COLO829 (cell line): ENCODE measurements at places on chromosomes 13 and 19.
A peak's percentile ranks its signal among the peaks of the same experiment; 100 is the strongest.

DNA sequence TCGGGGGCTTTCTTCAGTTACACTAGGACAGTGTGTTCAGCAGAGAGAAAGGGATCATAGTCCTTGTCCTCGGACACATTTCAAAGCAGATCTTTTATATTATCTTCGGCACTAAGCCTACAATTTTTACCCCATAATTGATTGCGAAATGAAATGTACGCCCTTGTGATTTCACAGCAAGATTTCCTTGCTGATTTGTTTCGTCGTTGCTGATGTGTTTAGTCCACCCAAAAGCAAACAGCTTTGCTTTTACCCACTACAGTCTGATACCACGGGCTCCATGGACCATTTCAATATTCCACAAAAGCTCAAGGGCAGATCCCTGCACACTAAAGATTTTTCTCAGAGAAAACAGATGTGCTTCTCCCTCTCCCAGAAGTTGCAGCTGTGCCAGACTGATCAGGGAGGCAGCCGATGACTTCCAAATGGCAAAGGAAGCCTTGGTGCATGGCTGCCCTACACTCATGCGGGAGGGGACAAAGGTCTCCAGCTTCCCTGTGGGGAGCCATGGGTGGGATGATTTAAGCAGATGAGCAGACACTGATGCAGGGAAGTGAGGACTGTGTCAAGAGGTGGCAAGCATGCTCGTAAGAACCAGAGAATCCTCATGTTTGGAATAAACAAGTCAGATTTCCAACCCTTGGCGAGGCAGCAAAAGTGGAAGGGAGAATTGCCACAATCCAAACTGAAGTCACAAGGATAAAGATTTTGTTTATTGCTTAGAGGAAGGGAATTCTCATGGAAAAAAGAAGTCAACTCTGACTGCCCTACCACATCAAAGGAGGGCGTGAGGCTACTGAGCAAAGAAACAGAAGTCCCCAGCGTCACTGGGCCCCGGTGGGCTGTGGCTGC lies 81.1 kb downstream of the STK24 start:
- DNase-seq = peak; percentile 71

- peak; percentile 89 for DNase-seq
Measured at GRCh38 chr13:47215736-47216135, 318.9 kb upstream of the HTR2A start.

DNA sequence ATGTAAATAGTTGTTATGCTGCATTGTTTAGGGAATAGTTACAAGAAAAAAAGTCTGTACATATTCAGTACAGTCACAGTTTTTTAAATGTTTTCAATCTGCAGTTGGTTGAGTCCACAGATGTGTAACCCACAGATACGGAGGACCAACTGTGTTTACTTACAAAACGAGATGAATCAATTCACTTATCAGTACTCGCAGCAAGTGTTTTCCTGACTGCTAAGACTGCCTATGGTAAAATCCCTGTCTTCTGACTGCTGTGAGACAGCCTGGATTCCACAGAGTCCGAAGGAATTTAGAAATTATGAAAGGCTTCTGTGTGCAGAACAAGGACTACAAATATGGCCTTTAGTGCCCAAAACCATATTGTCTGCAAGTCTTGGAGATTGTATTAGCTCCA lies 45.7 kb upstream of the C1QTNF9 start:
- DNase-seq = peak; percentile 82

DNA sequence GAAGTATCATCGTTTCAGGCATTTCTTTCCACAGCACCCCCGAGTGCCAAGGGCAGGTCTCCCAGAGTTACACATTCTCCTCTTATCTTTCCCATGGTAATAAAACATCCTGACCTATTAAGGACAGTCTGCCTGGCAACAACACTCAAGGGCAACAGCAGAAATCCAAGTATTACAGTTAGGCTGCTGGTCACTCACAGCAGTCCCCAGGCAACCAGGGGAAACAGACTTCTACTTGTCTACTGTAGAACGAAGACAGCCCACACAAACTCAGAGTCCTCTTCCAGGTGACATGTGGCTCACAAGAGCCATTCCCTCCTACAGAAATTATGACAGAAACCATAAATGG lies 24.3 kb downstream of the RCBTB1 start:
- DNase-seq = no peak

DNA sequence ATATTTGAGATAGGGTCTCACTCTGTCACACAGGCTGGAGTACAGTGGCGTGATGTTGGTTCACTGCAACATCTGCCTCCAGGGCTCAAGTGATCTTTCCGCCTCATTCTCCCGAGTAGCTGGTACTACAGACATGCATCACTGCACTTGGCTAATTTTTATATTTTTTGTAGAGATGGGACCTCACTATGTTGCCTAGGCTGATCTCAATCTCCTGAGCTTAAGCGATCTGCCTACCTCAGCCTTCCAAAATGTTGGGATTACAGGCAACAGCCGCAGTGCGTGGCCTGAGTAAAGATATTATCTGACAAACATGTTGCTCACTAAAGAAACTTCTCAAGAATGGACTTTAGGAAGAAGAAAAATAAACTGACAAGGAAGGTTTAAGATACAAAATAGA lies 125.4 kb upstream of the ABCC4 start:
- DNase-seq = no peak

DNA sequence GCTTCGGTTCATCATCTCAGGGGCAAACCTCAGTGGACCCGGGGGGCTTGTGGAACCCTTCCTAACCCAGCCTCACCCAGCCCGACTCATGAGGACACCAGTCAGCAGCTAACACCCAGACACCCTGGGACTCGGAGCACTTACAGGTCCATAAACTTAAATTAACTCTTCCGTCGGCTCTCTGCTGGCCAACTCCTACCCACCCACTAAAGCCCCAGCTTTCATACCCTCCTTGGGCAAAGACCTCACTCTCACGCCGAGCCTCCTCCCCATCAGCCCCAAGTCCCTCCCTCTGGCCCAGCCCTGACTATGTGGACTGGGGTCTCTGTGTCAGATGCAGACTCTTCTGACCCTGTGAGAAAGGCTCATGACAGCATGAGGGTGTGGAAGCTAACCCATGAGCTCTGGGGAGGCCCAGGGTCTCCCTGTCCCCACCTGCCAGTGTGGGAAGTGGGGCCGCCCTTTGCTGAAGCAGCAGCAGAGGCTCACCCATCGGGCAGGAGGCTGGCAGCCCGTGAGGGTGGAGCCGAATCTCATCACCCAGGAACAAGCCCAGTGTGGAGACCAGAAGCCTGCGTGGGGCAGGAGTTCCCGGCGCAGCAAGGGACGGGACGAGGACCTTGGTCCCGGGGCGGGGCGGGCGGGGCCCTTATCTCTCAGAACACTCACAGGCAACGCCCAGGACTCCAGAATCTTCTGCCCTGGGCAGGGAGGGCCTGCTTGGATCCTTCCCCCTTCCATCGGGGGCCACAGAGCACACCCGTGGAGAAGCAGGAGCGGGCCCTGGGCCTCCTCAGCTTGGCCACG lies 19.8 kb downstream of the TCF3 start:
- DNase-seq = no peak

DNA sequence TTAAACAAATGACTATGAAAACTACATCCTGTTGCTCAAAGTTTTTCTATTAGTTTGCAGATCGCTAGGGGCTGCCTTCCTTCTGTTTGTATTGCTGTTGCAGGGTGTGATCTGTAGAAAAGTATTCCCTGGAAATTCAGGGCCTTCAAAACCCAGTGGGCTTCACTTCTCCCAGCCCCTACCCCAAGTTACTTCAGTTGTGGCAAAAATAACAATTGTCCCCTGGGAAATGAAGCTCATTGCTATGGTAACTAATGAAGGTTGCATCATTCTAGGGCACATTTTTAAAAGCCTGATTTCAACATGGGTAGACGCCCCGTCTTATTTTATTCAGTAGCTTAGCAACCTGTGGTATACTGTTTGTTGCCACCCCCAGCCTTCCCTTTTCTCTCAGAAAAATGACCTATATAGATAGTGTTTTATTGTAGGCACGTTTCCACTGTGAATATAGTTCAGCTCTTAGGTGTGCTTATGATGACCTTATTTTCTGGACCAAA lies 60.9 kb downstream of the WDFY2 start:
- no peak for DNase-seq

DNA sequence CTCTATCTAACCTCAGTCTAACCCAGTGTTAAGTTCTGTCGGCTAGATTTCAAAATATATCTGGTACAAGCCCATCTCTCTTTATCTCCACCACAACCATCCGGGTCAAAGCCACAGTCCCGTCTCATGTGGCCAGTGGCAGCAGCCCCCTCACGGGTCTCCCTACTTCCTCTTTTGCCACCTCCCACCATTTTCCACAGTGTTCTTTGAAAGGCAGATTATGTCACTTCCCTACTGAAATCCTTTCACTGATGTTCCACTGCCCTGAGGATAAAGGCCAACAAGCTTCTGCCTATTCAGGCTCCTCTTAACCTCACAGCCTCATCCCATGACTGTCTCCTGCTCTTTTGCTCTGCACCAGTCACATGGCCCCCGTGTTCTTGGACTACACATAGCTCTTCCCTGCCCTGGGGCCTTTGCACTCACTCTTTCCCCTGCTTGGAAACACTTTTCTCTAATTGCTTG lies 117.2 kb downstream of the UBL3 start:
- DNase-seq = peak; percentile 78

GRCh38 chr13:46893798-46894560 lies 2.9 kb downstream of the HTR2A start:
- DNase-seq = no peak

DNA sequence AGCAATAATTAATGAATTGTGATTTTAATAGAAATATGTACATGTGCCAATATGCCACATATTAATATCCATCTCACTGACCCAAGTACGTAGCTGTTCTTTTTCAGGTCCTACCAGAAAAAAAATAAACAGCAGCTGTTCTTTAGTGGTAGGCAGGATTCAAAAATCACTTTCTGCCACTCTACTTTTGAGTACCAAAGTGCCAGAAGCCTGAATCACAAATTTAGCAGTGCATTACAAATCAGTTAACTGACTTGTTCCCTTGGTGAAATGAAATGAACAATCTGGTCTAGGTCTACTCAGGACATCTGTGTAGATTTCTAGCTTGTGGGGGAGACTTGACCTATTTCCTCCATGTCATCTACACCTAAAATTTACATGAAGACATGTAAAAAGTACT lies 775.5 kb upstream of the GPC6 start:
- DNase-seq = no peak

DNA sequence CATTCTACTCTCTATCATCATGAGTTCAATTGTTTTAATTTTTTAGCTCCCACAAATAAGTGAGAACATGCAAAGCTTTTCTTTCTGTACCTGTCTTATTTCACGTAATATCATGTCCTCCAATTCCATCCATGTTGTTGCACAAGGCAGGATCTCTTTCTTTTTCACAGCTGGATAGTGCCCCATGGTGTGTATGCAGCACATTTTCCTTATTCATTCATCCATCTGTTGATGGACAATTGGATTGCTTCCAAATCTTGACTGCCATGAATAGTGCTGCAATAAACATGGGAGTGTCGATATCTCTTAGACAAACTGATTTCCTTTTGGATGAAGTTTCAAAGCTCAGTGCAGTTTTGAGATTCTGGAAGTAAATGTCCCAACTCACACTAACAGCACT lies 326.9 kb downstream of the FGF9 start:
- no peak for DNase-seq

GRCh38 chr13:41188584-41188983 lies 5.8 kb downstream of the KBTBD7 start:
- no peak for DNase-seq
